ENCODE measurements at places on chromosomes 16 and 17.

DNA sequence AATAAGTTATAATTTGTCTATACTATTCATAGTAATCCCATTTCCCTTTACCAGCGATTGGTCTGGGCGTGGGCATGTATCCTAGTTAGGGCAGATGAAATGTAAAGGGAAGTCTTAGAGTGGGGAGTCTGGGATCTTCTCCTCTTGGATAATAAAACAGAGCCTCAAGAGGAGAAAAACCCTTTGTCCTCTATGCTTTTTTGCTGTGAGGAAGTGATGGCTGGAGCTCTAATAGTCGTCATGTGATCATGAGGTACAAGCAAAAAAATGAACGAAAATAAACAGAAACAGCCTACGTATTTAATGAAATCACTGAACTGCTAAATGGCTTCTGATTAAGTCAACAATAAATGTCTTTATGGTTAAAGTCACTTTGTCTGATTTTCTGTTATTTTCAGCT, 26.8 kb downstream of the EFCAB5 start:
- DNase-seq, result no peak

- no peak for DNase-seq
These were observed 335.9 kb upstream of the TNRC6C start for GRCh38 chr17:77622647-77623046.

- DNase-seq, result no peak
These were observed 8.2 kb downstream of the NTHL1 start for GRCh38 chr16:2039274-2040031.

GRCh38 chr17:7929158-7930023, at the start of gene KCNAB3:
Gene KCNAB3, minus strand, starts transcription at chr17:7929856. Its CDS starts 421 bp downstream, at chr17:7929435.
- DNase-seq, result peak; percentile 79

DNA sequence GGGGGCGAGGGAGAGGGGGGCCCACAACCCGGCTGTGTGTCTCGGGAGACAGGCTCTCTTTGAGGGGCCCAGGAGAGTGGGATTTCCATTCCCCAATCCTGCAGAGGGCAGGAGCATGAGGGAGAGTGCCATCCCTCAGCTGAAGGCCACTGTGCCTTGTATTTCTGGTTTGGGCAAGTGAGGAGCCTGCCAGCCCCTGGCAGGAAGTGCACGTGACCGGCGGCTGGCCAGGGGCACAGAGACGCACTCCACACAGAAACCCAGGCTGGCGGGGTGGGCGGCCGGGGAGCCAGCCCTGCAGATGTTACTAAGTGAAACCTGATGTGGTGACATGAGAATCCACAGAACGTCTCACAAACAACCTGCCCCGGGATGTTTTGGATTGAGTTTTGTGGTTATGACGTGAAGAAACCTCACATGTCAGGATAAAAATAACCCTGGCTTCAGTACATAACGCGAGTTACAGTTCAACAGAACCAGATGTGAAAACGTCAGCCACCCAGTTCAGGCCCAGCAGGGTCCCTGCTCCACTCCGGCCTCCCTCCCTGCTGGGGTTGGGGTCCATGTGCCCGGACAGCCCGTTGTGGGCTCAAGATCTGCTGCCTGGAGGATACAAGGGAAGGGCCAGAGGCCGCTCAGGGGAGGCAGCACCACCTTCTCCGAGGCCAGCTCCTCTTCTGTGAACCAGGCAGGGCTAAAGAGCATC, 51.7 kb upstream of the MTSS2 start:
- peak; percentile 91 for DNase-seq

DNA sequence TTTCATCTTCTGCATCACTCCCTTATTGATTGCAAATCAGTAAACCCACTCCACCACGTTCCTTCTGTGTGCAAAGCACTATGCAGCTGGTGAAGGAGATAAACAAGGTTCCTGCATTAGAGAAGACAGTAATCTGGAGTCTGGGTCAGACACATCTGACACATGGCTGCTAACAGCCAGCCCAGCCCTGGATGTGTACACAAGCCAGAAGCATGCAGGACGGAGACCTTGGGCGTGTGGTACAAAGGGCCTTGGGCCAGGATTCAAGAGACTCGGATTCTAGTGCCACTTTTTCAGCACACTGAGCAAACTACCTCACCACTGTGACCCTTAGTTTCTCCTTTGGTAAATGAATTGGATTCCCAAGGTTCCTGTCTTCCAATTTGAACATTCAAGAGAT, 86.6 kb upstream of the DNAH9 start:
- no peak for DNase-seq

Data from activated T-cell treated with anti-CD3 and anti-CD28 coated beads, Interleukin-2, amount 50 U/mL, for 72 hours (primary cell).